ENCODE measurements at places on chromosomes 3 and 15. TPM values are rescaled to one million over a fixed set of nuclear protein-coding genes. Genes with fewer than 3 reads are reported as not detected.

LYZL4 gene
- total RNA-seq = not detected

- H3K36me3 ChIP-seq = no peaks in the 10 kb centered on the region
- H3K4me3 ChIP-seq = no peak overlapping the region
- H3K27ac ChIP-seq = no peak overlapping the region
- DNase-seq = peak; percentile 96
- peaks cover 11% of the 10 kb centered on the region for H3K4me1 ChIP-seq
- no peaks in the 10 kb centered on the region for H3K27me3 ChIP-seq
These were observed 356.4 kb downstream of the LPP start for GRCh38 chr3:188510366-188510765.

TLR9 gene
- not detected for total RNA-seq

- no peaks in the 10 kb centered on the region for H3K4me1 ChIP-seq
- H3K27ac ChIP-seq = no peak overlapping the region
- no peaks in the 10 kb centered on the region for H3K27me3 ChIP-seq
- no peak overlapping the region for H3K4me3 ChIP-seq
These were observed 118.2 kb downstream of the EFHB start for GRCh38 chr3:19815805-19816204.

DNA sequence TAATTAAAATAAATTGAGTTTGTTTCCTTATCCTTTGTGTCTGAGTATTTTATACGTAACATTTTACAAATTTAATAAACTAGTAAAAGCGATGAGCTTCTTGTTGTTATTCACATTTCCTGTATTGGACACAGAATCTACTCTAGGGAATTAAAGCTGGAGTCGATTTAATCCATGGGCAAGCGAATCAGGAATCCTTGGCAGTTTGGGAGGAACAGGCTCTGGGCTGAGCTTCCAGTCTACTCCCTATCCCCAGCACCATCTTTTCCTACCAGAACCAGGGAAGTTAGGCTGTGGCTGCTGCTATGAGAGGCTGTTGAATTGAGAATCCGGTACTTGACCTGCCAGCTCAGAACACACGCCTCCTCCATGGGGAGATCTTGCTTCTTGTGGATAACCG lies 437.3 kb upstream of the TPM1 start:
- H3K27ac ChIP-seq = no peak overlapping the region
- no peak overlapping the region for H3K4me3 ChIP-seq
- peaks cover 13% of the 10 kb centered on the region for H3K4me1 ChIP-seq
- no peak for DNase-seq
- H3K27me3 ChIP-seq = no peaks in the 10 kb centered on the region
- H3K36me3 ChIP-seq = peaks cover 1% of the 10 kb centered on the region

Measured in IMR-90 (cell line).